ENCODE measurements at places on chromosomes 12 and 14. TPM values are rescaled to one million over a fixed set of nuclear protein-coding genes. Genes with fewer than 3 reads are reported as not detected.

The PLEKHG7 gene
- 0.30 TPM for polyA plus RNA-seq

The SERPINA1 gene
- 4.6 TPM for polyA plus RNA-seq

The NFATC4 gene
- polyA plus RNA-seq, result 83.1 TPM

The KLRC2 gene
- 0.60 TPM for polyA plus RNA-seq

The GPD1 gene
- polyA plus RNA-seq, result 0.48 TPM

The VPS29 gene
- 175 TPM for polyA plus RNA-seq

The PKP2 gene
- polyA plus RNA-seq, result 6.6 TPM

The ERG28 gene
- 31.6 TPM for polyA plus RNA-seq

The HVCN1 gene
- polyA plus RNA-seq, result 17.6 TPM

The PIANP gene
- 6.7 TPM for polyA plus RNA-seq

The KRT3 gene
- not detected for polyA plus RNA-seq

The PRKD1 gene
- 22.8 TPM for polyA plus RNA-seq

The PDZRN4 gene
- 0.35 TPM for polyA plus RNA-seq

The CACNA1C gene
- 10.1 TPM for polyA plus RNA-seq

The SDR9C7 gene
- not detected for polyA plus RNA-seq

The ARHGDIB gene
- 66.1 TPM for polyA plus RNA-seq

The TMEM263 gene
- 85.0 TPM for polyA plus RNA-seq

The SPTB gene
- 4.3 TPM for polyA plus RNA-seq

The NABP2 gene
- 27.7 TPM for polyA plus RNA-seq

The GZMB gene
- 1.6 TPM for polyA plus RNA-seq

The SOCS2 gene
- polyA plus RNA-seq, result 37.7 TPM

The TPPP2 gene
- 0.35 TPM for polyA plus RNA-seq

The TRMT5 gene
- 22.1 TPM for polyA plus RNA-seq

The ACOT4 gene
- 0.86 TPM for polyA plus RNA-seq

The GALC gene
- 32.8 TPM for polyA plus RNA-seq

The CDKL1 gene
- 9.8 TPM for polyA plus RNA-seq

The CACNB3 gene
- 34.4 TPM for polyA plus RNA-seq

The TRHDE gene
- polyA plus RNA-seq, result 2.8 TPM

The LUM gene
- polyA plus RNA-seq, result 945 TPM

The CLECL1 gene
- 0.24 TPM for polyA plus RNA-seq

The FAIM2 gene
- polyA plus RNA-seq, result 1.3 TPM

The KLHL33 gene
- polyA plus RNA-seq, result 0.26 TPM

The DCTN2 gene
- 149 TPM for polyA plus RNA-seq

The CCDC88C gene
- polyA plus RNA-seq, result 28.4 TPM

The PELI2 gene
- 11.0 TPM for polyA plus RNA-seq

The GPR135 gene
- polyA plus RNA-seq, result 6.0 TPM

The SYCP3 gene
- 2.9 TPM for polyA plus RNA-seq

The KLRG1 gene
- 2.7 TPM for polyA plus RNA-seq

The SLC6A12 gene
- polyA plus RNA-seq, result 0.77 TPM
